ENCODE measurements at places on chromosomes 2 and 18.
A peak's percentile ranks its signal among the peaks of the same experiment; 100 is the strongest.

DNA sequence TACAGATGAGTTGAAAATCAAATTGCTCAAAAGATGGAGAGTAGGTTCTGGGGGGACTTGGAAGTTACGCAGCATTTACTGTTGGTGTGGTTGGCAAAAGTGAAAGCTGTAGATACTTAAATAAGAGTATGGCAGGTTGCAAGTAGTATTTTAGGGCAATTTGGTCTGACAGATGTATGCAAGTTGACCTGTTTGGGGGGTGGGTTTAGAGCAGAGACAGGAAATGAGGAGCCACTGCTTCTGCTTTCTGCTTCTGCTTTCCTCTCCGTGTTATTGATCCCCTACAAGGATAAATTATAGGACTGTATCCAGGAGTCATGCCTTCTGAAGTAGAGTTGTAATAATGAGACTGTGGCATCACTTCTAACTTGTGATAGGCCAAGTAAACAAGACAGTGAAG is 71.2 kb downstream of the EPAS1 start:
- no peak for DNase-seq

DNA sequence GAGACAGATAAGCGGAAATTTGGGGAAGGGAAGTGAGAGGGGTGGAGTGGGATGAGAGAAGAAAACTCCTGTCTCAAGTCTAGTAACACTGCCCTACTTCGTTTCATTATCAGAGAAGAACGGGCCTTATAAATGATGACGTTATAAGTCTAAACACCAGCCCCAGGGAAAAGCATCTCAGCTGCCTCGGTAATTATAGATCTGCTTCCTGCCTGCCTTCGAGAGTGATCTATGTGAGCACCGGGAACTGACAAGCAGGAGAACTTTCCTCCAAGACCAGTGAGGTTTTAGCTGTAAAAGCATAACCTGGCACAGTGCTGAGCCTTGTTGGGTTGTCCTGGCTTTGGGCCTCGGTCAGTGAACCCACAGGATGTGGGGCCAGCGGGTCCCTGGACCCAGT is 227.9 kb upstream of the SIX2 start:
- DNase-seq: no peak

DNA sequence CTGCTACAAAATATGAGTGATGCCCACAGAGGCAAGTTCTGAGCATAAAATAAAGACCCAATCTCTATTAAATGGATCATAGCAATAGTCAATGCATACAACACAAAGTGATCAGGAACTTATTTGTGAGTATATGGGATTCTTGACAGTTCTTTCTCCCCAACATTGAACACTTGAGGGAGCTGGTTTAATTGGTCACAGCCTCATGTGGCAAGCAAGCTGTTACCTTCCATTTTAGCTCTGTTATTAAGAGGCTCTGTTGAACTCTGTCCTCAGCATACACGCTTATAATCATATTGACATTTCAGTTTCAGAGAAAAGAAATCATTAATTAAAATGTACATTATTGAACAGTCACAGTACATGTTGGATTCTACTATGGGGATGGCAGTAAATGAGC is 37.6 kb upstream of the PAX3 start:
- DNase-seq: no peak

DNA sequence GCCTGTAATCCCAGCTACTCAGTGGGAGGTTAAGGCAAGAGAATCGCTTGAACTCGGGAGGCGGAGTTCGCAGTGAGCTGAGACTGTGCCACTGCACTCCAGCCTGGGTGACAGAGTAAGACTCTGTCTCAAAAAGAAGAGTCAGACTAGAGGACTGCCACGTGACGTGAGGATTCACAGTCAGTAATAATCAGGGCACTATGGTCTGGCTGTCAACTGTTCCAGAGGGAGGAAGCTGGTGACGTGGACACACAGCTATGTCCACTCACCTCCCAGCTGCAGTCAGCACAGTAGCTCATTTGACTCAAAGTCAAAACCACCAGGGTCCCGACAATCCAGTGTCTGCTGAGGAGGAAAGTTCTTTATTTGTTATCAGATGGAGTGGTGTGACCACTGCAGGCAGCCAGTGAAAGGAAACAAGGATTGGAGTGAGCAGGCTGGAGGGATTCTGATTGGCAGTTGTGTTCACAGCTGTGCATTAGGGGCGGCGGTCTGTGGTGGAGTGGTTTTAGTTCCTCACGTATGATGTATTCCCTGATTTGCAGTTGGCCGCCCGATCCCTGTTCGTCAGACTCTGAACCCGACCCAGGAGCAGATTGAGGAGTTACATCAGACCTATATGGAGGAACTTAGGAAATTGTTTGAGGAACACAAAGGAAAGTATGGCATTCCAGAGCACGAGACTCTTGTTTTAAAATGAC is 37.9 kb downstream of the MOGAT1 start:
- no peak for DNase-seq

DNA sequence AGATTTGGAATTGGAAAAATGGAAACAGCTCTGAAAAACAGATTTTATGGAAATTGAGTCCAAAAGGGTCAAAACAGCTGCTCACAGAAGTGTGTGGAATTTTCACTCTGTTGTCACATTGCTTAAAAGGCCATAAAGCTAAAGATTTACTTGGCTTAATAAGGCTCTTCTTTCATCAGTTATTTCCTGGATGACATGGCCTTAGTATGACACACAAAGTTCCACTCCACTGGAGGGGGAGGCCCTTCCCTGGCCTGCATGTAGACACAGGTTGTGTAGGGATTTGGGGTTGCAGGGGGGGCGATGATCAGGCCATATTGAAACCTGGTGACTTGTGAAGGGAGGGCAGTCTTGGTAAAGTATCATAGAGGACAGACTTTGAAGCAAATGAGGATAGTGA is 34.0 kb downstream of the TMEM185B start:
- no peak for DNase-seq

DNA sequence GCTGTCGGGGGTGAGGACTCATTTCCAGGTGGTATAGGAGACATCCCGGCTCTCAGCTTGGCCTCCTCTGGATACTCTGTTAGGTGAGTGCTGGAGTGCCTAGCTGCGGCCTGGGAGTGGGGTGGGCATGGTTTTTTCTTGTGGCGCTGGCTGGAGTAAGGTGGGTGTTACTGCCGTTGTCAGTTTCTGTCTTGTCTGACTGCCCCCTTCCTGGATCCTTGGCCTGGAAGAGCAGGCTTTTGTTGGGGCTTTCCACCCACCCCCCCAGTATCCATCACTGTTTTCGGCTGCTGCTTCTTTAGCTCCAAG is 69.2 kb downstream of the DGKD start:
- no peak for DNase-seq

DNA sequence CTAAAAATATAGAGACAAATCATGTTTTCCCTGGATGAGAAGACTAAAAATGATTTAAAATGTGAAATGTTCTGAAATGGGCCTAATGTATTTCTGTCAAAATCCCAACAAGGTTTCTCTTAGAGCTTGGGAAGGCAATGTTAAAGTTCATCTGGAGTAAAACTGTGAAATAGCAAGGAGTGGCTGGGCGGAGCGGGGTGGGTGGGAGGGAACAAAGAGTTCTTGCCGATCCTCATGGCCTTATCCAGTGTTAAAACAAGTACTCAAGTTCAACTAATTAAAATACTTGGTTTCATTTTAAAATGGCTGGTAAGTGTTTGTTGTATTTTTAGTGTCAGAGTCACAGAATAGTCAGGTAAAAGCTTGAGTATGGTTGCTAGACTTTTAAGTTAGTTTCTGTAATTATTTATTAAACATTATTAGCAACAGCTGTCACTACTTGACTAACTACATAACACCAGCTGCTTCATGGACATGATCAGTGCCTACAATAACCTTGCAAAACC is 87.3 kb downstream of the RTN4 start:
- DNase-seq: no peak

DNA sequence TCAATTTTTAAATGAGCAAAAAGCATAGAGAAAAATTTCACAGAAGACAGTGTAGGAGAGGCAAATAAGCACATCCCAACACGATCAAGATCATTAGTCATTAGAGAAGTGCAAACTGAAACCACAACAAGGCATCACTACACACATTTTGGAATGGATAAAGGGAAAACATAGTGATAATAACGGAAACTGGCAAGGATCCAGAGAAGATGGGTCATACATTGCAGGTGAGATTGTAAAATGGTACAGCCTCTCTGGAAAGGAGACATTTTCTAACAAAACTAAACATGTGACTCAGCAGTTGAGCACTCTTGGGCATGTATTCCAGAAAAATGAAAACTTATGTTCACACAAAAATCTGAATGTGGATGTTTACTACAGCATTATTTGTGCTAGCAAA is 98.3 kb upstream of the TMEM17 start:
- no peak for DNase-seq

- no peak for DNase-seq
Measured at GRCh38 chr2:11030909-11031308, 119.2 kb downstream of the KCNF1 start.

GRCh38 chr18:58362027-58362575 is 266.8 kb downstream of the ALPK2 start:
- no peak for DNase-seq

GRCh38 chr18:13191779-13192178 is 26.8 kb upstream of the LDLRAD4 start:
- no peak for DNase-seq

- DNase-seq: no peak
Measured at GRCh38 chr2:56021136-56021474, 97.5 kb upstream of the EFEMP1 start.

GRCh38 chr2:86566821-86567190 is 3.6 kb upstream of the CHMP3 start:
- DNase-seq: no peak

DNA sequence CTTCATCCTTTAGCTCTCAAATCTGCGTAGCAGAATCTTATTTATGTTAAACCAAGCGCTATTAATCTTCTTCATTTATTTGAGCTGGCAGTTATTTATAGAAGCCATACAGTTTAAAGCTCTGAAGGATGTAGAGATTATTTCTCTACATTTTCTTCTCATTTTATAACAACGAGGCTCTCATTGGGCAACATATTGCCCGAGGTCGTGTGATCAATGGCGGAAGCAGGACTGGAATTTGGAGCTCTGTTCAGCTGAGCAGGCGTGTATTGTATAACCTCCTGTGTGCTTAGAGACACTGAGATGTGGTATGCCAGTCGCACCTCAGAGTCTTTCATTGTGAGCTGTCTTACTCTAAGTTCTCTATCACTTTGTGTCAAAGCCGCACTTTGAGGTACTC is 17.5 kb upstream of the DRC1 start:
- no peak for DNase-seq

DNA sequence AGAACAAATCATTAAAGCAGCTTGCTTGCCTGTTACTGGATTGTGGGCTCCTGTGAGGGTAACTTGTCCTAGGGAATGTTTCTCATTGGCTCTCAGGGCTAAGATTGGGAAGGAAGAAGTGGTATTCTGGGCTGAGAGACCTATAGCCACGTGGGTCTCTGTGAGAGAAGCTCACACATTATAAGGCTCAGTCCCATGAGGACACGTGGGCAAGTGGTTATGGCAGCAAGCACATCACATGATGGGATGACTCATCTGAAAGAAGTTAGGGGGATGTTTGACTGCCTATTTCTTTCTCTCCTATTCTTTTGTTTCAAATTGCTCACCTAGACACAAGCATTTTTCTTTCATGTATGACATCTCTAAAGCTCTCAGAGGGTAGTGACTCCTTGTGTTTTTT is 418.0 kb upstream of the ST6GAL2 start:
- no peak for DNase-seq

- DNase-seq: no peak
Measured at GRCh38 chr18:56030060-56030459, 442.1 kb upstream of the TCF4 start.

DNA sequence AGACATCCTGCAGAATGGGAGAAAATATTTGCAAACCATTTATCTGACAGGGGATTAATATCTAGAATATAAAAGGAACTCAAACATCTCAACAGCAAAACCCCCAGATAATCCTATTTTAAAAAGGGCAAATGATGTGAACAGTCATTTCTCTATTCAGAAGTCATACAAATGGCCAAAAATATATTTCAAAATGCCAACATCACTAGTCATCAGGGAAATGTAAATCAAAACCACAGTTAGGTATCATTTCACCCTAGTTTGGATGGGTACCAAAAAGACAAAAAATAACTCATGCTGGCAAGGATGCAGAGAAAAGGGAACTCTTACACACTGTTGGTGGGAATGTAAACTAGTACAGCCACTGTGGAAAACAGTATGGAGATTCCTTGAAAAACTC is 70.0 kb downstream of the TBR1 start:
- no peak for DNase-seq

GRCh38 chr2:162769066-162769465 is 69.5 kb downstream of the KCNH7 start:
- DNase-seq: no peak

DNA sequence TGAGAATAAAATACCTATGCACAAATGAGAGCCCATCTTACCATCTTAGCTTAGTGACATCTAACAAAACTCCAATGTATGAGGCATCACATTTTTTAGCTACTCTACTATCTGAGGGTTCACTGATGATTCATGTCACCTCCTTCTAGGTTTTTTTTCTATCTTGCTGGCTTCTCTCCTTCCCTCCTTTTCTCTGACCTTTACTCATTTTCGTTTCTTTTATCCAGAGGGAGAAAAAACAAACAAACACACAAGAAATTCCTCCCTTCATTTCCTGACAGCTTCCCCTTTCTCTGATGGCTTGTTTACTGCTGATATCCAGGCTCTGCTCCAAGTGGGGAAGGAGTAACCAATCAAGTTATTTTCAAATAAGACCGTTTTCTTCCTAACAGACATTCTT is 115.1 kb downstream of the UBE2E3 start:
- no peak for DNase-seq

- DNase-seq: no peak
Measured at GRCh38 chr2:64403426-64403825, 50.5 kb upstream of the LGALSL start.

DNA sequence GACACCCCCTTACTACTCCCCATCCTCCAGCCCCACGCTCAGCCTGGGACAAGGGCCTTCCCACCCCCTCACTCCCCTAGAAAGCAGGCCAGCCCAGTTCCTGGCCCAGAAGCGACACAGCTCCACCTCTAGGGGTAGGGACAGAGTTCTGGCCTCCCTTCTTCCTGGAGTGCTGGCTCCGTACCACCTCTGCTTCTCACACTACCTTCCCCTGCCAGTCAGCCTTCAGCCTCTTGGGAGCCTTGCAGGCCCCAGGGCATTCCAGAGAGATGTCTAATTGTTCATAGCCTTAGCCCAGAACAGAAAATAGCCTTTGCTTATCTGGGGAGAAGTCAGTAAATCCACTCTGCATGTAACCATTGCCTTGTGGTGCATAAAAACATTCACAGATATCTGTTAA is 13.1 kb upstream of the CATIP start:
- no peak for DNase-seq

DNA sequence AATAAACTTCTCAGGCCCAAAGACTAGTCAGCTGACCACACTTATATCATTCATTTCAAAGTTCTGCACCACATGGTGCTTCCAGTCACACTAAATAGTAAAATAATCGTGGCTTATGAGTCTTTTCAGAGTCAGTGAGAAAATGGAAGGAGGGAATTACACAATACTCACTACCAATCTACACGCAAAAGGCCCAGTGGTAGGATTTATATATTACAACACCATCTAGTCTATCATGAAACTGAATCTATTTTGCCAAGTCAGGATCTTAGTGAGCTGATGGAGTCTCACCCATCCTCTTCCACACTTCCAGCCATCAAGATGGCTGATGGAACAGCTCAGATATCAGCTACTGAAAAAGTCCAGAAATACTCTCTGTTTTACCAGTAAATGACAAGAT is 21.9 kb downstream of the INO80D start:
- no peak for DNase-seq

GRCh38 chr2:218047536-218048225 is 21.4 kb upstream of the RUFY4 start:
- DNase-seq: no peak

GRCh38 chr2:57497489-57498096 is 549.0 kb upstream of the VRK2 start:
- DNase-seq: peak; percentile 6

Data from CD4-positive, alpha-beta T cell treated with Interferon alpha-2 for 1 hour (primary cell).